Cardiac muscle cell (in vitro differentiated cells and primary cell): ENCODE measurements at places on chromosomes 3 and 15. TPM values are rescaled to one million over a fixed set of nuclear protein-coding genes. Genes with fewer than 3 reads are reported as not detected.

FSD2 gene
- polyA plus RNA-seq: 14.9 and 45.6 TPM in 2 replicates

SERINC4 gene
- polyA plus RNA-seq: 0.35 and 0.44 TPM in 2 replicates

PLSCR4 gene
- polyA plus RNA-seq: 0.40 and 1.3 TPM in 2 replicates

CYP19A1 gene
- 2.6 TPM in 1 of 2 replicates, not detected in the other for polyA plus RNA-seq

SHC4 gene
- polyA plus RNA-seq: 1.3 and 2.8 TPM in 2 replicates

SEMA7A gene
- polyA plus RNA-seq: 0.99 and 3.3 TPM in 2 replicates

COL6A6 gene
- polyA plus RNA-seq: 0.15 and 0.41 TPM in 2 replicates

CHRFAM7A gene
- 4.7 and 5.6 TPM in 2 replicates for polyA plus RNA-seq

DNA sequence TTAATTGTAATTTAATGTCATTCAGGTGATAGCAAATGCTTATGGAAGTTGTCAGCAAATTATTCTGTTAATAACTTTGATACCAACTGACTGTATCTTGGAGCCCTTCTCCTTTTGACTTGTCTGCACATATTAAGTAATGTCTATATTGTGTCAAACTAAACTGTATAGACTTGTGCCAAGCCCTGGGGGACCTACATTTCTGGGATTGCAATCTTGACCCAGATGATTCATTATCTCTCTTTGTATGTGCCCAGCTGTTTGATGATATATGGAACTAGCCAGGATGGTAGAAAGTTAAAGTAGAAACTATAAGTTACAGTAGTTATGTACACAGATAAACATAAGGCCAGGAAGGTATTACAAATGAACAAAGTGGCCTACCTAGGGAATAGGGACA is 402.8 kb upstream of the RARB start:
- no peaks in the 10 kb centered on the region for H3K4me1 ChIP-seq
- no peak overlapping the region for H3K27ac ChIP-seq
- H3K27me3 ChIP-seq: no peaks in the 10 kb centered on the region
- H3K4me3 ChIP-seq: no peak overlapping the region
- no peaks in the 10 kb centered on the region for H3K36me3 ChIP-seq
- DNase-seq: no peak

GRCh38 chr3:126312341-126312740 is 44.9 kb downstream of the KLF15 start:
- DNase-seq: no peak
- H3K36me3 ChIP-seq: no peaks in the 10 kb centered on the region
- no peaks in the 10 kb centered on the region for H3K4me1 ChIP-seq
- H3K4me3 ChIP-seq: no peak overlapping the region

GRCh38 chr15:33022629-33023028 is 171.9 kb downstream of the FMN1 start:
- no peaks in the 10 kb centered on the region for H3K27me3 ChIP-seq
- DNase-seq: peak; percentile 30
- H3K4me1 ChIP-seq: peaks cover 36% of the 10 kb centered on the region
- H3K36me3 ChIP-seq: no peaks in the 10 kb centered on the region
- no peak overlapping the region for H3K4me3 ChIP-seq

GRCh38 chr15:80985981-80986380 is 3.6 kb downstream of the MESD start:
- no peak for DNase-seq
- H3K27ac ChIP-seq: no peak overlapping the region
- no peak overlapping the region for H3K4me3 ChIP-seq
- no peaks in the 10 kb centered on the region for H3K27me3 ChIP-seq
- no peaks in the 10 kb centered on the region for H3K36me3 ChIP-seq

DNA sequence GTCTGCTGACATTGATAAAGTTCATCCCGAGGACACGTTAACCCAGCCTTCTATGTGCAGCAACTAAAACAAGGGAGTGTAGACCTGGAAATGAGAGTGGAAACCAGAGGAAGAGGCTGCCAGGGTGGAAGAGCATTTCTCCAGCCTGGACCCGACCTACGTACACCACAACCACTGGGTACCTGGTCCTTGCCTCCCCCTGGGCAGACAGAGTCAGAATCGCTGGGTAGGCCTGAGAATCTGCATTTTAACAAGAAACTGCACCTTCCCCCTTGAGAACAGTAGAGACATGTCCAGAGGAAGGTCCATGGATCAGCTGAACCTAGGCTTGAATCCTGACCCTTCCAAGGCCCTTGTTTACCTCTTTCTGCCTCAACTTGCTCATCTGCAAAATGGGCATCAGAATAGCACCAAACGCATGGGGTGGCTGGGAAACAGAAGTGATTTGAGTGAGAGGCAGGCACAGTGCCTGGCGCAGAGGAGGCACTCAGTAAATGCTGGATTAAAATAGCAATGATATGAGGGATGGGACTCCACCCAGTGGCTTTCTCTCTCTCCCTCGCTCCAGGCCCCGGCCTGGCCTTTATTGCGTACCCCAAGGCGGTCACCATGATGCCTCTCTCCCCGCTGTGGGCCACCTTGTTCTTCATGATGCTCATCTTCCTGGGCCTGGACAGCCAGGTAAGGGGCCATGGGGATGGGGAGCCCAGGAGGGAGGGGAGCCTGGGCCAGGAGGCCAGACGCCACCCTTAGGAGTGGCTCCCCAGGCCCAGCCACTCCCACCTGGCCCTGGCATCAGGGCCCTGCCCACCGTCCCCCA is 66.9 kb upstream of the SLC6A1 start:
- no peak overlapping the region for H3K4me3 ChIP-seq
- no peak for DNase-seq
- no peak overlapping the region for H3K27ac ChIP-seq
- H3K27me3 ChIP-seq: peaks cover 15% of the 10 kb centered on the region
- H3K36me3 ChIP-seq: no peaks in the 10 kb centered on the region
- no peaks in the 10 kb centered on the region for H3K4me1 ChIP-seq

DNA sequence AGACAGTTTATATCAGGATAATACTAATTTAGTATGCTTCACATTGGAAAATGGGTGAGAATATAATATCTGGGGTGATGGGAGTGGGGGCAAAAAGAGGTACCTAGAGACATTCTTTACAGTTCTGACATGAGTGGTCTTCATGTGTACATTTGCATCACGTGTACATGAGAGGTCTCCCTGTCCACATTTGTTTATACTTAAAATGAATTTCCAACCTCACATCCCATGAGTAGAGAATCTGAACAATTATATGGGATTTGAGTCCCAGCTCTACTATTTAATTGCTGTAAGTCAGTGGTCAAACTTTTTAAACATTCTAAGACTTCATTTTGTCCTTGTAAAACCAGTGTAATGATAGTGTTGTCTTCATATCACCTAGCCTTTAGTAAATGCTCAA is 408.4 kb downstream of the NAALADL2 start:
- H3K4me1 ChIP-seq: no peaks in the 10 kb centered on the region
- no peak overlapping the region for H3K27ac ChIP-seq
- no peaks in the 10 kb centered on the region for H3K27me3 ChIP-seq
- no peak for DNase-seq
- no peaks in the 10 kb centered on the region for H3K36me3 ChIP-seq

DNA sequence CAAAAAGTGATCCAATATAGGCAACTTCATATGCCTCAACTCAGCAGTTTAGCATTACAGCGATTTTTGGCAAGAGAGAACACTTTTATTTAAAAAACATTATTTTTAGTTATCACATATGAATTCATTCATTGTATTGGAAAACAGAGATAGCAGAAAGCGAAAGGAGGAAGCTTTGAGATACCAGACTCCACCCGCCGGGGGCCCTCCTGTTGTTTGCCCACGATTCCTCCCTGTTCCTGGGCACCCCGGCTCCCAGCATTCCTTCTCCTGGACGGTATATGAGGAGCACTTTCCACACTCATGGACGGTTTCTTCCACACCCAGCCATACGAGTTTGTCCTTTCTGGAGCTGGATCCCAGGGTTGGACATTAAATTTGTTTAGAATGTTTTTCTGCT is 18.2 kb downstream of the APBA2 start:
- H3K4me1 ChIP-seq: no peaks in the 10 kb centered on the region
- no peaks in the 10 kb centered on the region for H3K36me3 ChIP-seq
- no peaks in the 10 kb centered on the region for H3K27me3 ChIP-seq
- DNase-seq: no peak
- no peak overlapping the region for H3K27ac ChIP-seq
- H3K4me3 ChIP-seq: no peak overlapping the region

- peaks cover 4% of the 10 kb centered on the region for H3K4me1 ChIP-seq
- no peak for DNase-seq
- no peaks in the 10 kb centered on the region for H3K27me3 ChIP-seq
Measured at GRCh38 chr3:183038757-183039156, 58.4 kb upstream of the DCUN1D1 start.

DNA sequence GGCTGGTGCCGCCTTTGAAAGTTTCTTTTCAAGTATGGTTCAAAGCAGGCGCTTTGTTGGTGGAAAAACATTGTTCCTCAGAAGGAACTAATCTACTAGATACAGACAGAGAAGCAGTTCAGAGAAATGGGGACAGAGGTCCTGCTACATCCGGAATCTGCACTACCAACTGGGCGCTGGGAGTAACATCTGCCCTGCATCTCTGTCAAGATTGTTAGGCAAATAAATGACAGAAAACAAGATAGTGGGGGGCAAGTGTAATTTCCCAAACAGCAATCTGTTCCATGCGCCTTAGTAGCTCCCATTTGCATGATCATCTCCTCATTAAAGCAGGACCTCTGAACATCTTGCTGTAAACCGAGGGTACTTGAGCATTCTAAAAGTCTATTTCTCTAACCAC is 17.4 kb downstream of the TLE3 start:
- H3K4me1 ChIP-seq: peaks cover 3% of the 10 kb centered on the region
- peaks cover 39% of the 10 kb centered on the region for H3K27me3 ChIP-seq
- H3K4me3 ChIP-seq: no peak overlapping the region
- no peak overlapping the region for H3K27ac ChIP-seq
- DNase-seq: no peak

DNA sequence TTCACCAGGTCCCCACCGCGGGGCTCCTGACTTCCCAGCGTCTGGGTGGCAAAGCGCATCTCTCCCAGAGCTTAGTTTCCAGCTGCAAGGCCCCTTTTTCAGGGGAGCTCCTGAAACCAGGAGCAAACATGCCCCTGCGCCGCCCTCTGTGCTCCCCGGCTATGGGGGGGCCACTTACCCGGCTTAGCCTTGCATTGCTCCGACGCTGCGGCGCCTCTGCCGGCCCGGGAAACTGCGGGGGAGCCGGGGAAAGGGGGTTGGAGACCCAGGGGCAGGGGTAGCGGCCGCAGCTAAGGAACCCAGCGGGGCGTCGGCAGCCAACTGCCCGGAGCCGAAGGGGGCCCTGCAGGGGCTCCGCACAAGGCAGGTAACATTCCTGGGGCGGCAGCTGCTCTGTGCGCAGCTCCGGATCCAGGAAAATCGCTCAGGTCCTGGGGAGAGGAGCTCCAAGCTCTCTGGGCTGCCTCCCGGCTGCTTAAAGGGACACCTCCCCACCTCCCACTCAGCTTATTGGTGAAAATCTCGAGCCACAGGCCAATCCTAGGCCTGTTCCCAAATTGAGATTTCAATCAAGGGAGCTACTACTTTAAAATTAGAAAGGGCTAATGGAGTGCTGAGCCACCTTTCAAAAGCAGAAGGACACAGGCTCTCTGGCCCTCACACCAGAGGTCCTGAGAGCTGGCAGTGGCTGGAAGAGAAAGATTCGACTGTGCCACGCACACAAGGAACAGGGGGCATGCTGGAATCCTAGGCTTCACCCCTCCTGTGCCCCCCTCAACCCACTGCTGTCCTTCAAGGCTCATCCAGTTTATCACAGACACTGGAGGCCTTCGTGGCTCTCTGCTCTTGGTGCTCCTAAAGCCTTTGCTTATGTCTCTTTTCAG is 42.7 kb upstream of the PRICKLE2 start:
- H3K27ac ChIP-seq: peak overlapping the region; percentile 86

DNA sequence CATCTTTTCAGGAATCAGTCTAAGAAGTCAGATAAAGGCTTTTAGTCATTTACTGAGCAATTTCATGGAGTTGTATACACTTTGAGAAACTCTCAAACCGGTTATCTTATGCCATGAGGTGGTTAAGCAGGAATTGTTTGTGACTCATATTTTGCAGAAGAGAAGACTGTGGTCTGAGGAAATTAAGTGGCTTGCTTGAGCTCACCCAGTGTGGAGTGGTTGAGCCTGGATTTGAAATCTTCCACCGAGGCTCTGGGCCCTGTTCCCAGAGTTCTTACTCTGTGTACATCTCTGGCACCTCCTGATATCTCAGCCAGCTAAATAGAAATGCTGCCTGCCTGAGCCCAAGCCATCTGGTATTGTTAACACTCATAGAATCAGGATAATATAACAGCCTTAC is 37.8 kb upstream of the BCL6 start:
- H3K4me1 ChIP-seq: no peaks in the 10 kb centered on the region
- no peak overlapping the region for H3K27ac ChIP-seq
- DNase-seq: peak; percentile 92
- no peaks in the 10 kb centered on the region for H3K36me3 ChIP-seq

DNA sequence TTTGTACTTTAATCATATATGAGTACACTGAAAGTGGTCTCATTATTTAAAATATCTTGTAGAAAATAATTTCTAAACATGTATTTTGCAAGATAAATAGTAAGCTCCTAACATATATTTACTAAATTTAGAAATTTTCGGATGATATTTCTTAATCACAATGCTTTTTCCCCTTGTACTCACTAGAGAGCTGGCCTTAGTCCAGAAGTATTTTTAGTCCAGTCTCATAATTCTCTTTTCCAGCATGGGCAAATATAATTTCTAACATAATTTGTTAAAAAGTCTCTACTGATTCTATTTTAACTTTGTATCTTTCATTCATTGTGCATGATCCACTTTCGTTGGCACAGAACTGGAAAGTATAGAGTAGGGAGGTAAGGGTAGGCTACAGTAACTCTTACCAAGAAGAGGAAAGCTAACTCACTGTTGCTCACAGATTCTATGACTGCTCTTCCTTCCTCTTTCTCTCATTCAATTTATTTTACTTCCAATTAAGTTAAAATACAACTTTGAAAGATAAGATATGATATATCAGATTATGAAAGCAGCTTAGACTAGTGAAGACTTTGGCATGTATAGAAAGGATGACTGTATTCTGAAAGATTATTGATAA is 39.3 kb downstream of the FGF7 start:
- H3K36me3 ChIP-seq: no peaks in the 10 kb centered on the region
- DNase-seq: no peak
- H3K4me3 ChIP-seq: no peak overlapping the region
- no peak overlapping the region for H3K27ac ChIP-seq
- no peaks in the 10 kb centered on the region for H3K27me3 ChIP-seq
